ENCODE measurements at places on chromosomes 16 and 17.

GRCh38 chr17:70104791-70105523 is 29.9 kb downstream of the KCNJ16 start:
- DNase-seq: no peak

- no peak for DNase-seq
Observed at GRCh38 chr16:31149894-31150890, at the start of gene PRSS36. Gene PRSS36, minus strand, starts transcription at chr16:31150066. Its CDS starts 31 bp downstream, at chr16:31150035.

DNA sequence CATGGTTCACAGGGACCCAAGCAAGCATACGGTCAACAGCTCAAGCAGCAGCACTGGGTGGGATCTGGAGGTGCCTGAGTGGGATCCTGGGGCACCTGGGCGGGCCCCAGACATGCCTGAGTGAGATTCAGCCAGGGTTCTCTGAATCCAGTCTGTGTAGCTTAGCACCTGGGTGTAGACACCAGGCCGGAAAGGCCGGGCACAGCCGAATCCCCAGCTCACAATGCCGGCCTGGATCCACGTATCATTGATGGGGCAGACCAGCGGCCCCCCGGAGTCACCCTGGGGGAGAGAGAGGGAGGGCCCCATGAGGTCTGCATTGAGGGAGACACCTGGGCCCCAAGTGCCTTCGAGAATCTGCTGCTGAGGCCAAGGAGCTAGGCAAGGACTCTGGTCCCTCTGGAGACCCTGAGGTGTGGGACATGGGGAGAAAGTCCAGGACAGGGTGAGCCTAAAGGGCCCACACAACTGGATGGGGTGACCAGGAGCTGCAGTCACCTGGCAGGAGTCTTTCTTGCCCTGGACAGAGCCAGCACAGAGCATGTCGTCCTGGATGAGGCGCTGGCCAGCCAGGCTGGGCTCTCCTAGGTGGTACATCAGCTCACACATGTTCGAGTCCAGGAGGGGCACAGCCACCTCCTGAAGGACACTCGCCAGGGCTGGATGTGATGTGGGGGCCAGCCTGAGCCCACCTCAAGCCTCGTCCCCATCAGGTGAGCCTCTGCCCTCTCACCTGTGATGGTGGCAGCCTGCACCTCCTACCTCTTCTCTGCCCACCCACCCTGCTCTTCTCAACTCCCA is 9.7 kb downstream of the ZG16B start:
- DNase-seq: no peak

GRCh38 chr17:3528880-3529511 is 28.6 kb downstream of the TRPV3 start:
- DNase-seq: no peak

- no peak for DNase-seq
Observed at GRCh38 chr17:69455040-69455439, 40.5 kb downstream of the MAP2K6 start.

- DNase-seq: no peak
Observed at GRCh38 chr16:69861292-69862030, 89.7 kb upstream of the CLEC18A start.

DNA sequence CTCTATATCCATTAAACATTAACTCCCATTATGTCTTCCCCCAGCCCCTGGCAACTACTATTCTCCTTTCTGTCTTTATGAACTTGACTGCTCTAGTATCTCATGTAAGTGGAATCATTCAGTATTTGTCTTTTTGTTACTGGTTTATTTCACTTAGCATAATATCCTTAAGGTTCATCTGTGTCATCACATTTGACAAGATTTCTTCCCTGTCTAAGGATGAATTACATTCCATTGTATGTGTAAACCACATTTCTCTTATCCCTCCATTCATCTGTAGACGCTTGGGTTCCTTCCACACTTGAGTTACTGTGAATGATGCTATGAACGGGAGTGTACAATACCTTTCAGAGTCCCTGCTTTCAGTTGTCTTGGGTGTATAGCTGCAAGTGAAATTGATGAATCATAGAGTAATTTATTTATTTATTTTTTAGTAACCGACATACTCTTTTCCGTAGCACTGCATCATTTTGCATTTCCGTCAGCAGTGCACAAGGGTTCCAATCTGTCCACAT is 399.7 kb upstream of the RBFOX1 start:
- DNase-seq: no peak

- DNase-seq: no peak
Observed at GRCh38 chr16:9761870-9762269, 420.4 kb downstream of the GRIN2A start.

DNA sequence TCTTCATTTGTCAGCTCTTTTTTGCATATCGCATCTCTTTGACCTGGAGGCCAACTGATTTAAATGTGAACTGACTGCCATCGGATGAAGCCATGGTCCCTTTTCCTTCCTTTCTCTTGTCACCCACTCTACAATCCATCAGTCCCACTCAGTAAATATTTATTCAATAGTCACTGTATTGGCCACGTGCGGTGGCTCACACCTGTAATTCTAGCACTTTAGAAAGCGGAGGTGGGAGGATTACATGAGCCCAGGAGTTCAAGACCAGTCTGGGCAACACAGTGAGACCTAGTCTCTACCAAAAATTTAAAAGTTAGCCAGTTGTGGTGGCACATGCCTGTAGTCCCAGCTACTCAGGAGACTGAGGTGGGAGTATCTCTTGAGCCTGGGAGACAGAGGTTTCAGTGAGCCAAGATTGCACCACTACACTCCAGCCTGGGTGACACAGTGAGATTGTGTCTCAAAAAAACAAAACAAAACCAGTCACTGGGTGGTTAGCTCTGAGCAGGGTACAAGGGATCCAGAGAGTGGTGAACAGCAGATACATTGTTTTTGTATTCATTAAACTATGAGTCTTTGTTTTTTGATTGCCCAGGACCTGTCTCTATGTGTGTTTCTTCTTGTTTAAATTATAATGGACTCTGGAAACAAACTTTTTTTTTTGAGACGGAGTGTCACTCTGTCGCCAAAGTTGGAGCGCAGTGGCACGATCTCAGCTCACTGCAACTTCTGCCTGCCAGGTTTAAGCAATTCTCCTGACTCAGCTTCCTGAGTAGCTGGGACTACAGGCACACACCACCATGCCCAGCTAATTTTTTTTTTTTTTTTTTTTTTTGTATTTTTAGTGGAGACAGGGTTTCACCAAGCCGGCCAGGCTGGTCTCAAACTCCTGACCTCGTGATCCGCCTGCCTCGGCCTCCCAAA is 6.9 kb downstream of the PHAF1 start:
- no peak for DNase-seq

- DNase-seq: no peak
Observed at GRCh38 chr17:35255316-35255715, 12.4 kb downstream of the SLFN5 start.

GRCh38 chr17:74777901-74778515 is 1.9 kb upstream of the NAT9 start:
- no peak for DNase-seq

- DNase-seq: no peak
Observed at GRCh38 chr16:1505912-1506311, 12.8 kb downstream of the TELO2 start.

DNA sequence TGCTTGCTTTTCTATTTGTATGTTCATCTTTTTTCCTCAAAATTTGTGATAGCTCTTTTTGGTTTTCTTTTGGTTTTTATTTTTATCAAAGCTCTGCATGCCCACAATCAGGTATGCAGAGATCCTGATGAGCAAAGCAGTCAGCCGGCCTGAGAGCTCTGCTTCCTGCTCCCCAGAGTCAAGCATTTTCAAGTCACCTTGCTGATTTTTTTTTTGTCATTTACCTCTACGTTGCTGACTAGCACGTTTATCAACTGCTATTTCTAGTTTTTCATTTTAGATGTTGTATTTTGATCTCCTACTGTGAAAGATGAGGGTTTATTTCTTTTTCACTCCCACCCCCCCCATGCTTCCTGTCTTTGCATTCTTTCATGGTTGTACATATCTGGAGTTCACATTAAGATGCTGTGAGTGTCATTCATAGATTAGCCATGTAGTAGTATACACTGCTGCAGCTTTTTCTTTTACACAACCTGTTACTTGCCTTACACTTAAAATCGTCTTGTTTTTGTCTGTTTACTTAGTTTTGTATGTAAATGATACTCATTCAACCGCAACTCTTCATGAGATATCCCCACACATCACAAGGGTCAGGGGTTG is 196.2 kb downstream of the LGALS9B start:
- DNase-seq: no peak

DNA sequence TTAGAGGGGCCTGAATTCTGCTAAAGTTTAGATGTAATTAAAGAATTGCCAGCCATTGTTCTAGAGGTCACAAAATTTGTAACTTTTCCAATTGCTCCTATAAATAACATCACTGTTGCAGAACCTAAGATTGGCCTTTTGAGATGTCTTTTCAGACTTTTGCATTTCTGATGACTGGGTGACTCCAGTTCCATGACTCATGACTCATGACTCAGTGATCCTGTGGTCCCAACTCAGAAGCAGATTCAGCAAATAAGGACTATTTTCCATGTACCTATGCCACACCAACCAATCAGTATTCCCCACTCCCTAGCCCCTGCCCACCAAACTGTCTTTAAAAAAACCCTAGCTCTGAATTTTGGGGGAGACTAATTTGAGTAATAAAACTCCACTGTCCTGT is 740.9 kb downstream of the CDH8 start:
- no peak for DNase-seq

DNA sequence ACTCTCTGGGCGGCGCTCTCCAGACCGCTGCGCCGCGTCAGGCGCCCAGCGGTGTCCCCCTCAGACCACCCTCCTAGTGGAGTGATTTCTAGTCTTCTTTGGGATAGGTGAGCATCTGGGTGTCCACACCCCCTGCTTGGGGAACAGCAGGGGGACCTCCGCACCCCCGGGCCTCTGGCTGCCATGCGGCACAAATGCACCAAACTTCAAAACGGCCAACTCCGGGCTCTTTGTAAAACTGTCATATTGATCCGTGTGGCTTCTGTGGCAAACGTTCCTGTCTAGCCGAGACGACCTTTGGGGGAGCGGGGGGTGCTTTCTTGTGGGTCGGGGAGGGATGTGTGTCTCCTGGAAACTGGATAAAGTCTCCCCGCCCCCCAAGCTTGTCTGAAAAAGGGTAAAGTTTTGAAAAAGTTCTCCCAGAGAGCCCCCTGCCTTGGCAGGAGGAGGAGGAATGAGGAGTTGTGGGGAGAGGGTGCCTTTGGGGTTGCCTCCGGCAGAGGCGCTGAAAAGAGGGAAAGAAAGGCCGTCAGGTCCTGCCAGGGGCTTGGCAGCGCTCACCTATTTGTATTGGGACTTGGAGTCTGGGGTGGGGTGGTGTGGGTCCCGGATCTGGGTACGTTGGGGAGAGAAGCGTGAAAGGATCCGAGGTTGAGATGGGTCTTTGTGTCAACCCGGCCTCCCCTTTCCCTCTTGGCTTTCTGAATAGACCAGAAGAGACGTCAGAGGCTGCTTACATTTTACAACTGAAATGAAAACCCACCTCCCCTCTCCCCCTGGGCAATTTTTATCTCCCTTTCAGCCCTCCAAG is 2.2 kb upstream of the CHD3 start:
- no peak for DNase-seq

DNA sequence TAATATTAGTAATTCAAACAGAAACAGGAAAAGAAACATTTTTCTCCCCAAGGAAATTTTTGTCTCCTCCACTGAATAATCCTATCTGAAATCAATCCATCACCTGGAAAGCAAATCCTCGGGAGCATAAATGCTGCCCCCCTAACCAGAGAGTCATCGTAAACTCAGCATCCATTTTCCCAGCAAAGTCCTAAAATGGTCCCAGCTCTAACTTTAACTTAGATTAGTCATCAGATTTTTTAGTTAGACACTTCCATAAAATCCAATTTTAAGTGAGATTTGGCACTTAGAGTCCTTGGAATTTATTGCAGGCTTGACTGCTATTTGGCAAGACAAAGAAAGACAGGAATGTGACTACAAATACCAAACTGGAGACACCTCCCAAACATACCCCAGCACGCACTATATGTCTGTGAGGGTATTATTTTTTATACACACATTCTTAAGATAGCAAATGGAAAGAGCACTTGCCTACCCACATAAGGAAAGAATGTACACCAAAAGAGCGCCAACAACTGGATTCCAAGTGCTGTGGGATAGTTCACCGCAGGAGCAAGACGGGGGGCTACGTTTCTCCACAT is 15.4 kb downstream of the SCO1 start:
- DNase-seq: no peak

DNA sequence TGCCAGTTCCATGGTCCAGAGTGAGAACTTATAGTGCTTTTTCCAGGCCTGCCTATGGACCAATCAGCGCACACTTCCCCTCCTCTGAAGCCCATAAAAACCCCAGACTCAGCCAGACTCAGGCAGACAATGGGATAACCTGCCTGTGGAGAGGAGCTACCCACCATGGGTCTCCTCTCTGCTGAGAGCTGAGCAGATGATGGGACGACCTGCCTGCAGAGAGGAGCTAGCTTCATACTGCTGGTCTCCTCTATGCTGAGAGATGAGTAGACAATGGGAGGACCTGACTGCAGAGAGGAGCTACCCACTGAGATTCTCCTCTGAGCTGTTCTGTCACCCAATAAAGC is 144.7 kb downstream of the MYO1D start:
- DNase-seq: no peak

DNA sequence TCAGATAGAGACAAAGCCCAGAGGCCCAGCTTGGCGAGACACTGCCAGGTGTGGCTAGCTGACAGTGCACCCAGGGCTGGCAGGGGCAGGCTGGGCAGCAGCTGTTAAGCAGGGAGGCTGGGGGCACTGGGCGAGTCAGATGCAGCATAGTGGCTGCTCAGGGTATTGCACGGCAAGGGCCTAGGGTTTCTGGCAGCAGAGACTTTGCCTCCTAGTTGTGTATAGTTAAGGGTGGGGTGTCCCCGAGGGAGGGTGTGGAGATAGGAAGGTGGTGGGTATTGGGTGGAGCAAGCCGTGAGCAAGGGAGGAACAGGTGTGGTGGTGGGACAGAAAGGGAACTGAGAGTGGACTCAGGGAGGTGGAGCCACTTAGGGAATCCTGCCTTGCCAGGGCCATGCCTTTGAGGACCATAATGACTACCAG is 66.0 kb downstream of the SMPD3 start:
- DNase-seq: no peak

- DNase-seq: no peak
Observed at GRCh38 chr16:56971768-56972043, 10.0 kb downstream of the CETP start.

GRCh38 chr16:75086281-75086680 is 30.3 kb downstream of the LDHD start:
- no peak for DNase-seq

GRCh38 chr17:65609749-65610148 is 48.3 kb upstream of the AXIN2 start:
- DNase-seq: no peak

- no peak for DNase-seq
Observed at GRCh38 chr17:509316-509715, 156.7 kb upstream of the RPH3AL start.

GRCh38 chr17:64392300-64392699 is 1.6 kb upstream of the PECAM1 start:
- no peak for DNase-seq

- DNase-seq: no peak
Observed at GRCh38 chr17:58377093-58377601, 25.1 kb upstream of the SUPT4H1 start.

DNA sequence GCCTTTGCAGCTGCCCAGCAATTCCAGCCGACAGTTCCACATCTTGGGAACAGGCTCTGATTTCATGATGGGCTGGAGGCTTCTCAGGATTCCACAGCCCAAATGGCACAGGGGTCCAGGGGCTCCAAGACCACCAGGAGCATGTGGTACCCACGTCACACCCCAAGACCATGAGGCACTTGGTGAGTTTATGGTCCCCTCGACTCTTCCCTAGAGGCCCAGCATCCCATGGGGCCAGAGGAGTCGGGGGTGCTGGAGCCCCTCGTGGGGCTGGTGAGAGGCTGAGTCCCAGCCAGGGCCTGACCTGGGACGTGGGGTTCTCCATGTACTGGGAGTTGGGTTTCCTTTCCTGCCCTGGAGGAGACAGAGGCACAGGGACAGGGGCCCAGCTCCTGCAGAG is 10.1 kb upstream of the KRTAP17-1 start:
- DNase-seq: no peak

- no peak for DNase-seq
Observed at GRCh38 chr17:28970879-28971278, 19.6 kb upstream of the PHF12 start.

All from HS-5 (cell line).